ENCODE measurements at places on chromosomes 1 and 21.

DNA sequence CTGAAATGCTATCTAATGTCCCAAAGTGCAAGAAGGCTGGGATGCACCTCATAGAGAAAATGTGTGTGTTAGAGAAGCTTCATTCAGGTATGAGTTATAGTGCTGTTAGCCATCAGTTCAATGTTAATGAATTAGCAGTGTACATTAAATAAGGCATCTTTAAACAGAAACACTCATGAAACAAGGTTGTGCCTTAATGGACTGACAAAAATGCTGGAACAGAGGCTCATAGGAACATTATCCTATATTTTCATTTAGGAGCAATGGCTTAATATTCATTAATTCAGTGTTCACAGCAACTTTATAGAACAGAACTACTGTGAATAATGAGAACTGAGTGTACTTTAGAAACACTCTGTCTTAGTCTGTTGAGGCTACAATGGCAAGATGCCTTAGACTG lies 15.2 kb upstream of the FAM89A start:
- DNase-seq, result no peak

DNA sequence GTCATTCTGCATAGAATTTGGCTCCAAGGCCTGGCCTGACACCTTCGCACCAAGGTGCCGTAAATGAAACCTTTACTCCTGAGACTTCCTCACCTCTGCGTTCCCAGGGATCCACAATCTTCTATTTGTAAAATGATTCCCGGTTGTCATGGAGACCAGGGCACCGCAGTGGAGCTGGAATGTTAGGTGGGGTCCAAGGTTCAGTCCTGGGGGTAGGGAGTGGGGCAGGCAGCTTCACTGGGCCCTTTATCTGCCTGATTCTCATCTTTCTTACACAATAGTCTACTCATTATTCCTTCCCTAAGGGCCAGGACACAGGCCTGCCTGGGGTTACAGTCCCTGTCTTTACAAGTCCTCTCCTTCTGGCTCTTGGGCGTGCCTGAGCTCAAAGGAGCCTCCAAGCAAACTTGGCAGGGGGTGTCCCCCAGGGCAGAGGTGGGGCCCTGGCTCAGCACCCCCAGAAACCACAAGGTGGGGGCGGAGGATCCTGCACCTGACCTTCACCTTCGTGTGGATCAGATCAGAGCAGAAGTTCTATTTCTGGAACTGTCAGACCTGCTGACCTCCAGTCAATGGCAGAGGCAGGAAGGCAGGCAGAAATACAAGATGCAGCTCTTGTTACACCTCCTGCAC lies 51.1 kb downstream of the RIPK4 start:
- no peak for DNase-seq

DNA sequence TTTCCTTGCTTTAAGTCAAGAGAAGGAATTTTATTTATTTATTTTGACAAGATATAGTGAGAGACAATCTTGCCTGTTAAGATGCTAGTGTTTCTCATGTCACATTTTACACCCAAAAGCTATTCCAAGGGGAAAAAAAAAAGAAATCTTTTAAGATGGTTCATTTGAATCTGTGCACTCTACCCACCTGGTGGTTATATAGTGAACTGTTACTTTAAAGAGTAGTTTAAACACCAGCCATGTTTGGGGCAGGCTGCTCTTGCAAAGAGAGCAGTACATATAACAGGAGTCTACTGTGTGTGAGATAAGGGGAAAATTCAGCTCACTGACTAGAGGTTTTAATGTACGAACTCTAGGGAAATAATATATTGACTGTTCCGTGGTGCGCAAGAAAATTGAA lies 3.3 kb upstream of the ELAVL4 start:
- DNase-seq, result no peak

- no peak for DNase-seq
Observed at GRCh38 chr1:41652384-41653265, 168.1 kb upstream of the EDN2 start.

GRCh38 chr1:246582301-246583055 lies 16.2 kb downstream of the CNST start:
- DNase-seq, result no peak

DNA sequence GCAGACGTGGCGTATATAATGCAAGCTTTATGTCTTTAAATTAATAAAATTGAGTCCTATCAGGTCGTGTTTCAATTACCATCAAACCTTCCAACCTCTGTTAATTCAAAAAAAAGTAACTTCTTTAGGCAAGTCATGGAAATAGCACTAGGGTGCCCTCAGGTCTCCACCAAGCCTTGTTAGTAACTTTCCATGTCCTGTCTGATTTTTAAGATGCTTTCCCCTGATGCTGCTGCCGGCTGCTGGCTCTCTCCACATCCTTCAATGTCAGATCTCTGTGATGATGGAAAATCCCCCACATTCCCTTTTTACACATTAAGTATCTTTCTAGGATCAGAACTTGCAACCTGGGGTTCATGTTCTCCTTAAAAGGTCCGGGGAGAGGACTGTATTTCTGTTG lies 3.0 kb downstream of the ERG start:
- DNase-seq, result no peak

- DNase-seq, result peak; percentile 59
Observed at GRCh38 chr1:28091043-28091781, 2.8 kb upstream of the EYA3 start.

- no peak for DNase-seq
Observed at GRCh38 chr1:97849345-97850340, 71.2 kb downstream of the DPYD start.

- DNase-seq, result no peak
Observed at GRCh38 chr1:88462096-88462487, 222.0 kb upstream of the PKN2 start.

GRCh38 chr1:223776826-223777454 lies 64.6 kb downstream of the CAPN2 start:
- no peak for DNase-seq

DNA sequence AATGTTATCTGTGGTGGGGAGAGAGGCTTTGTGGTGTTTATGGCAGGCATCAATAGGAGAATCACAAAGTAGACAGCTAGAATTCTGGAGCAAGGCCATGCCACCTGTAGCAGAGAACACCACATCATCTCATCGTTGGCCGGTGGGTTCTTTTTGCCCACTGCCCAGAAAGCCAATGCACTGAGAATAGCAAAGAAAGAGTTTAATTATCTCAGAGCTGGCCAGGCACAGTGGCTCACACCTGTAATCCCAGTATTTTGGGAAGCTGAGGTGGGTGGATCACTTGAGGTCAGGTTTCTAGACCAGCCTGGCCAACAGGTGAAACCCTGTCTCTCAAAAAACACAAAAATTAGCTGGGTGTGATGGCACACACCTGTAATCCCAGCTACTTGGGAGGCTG lies 99.2 kb upstream of the COG2 start:
- DNase-seq, result no peak

GRCh38 chr1:230542054-230542453 lies 100.2 kb upstream of the COG2 start:
- DNase-seq, result no peak

DNA sequence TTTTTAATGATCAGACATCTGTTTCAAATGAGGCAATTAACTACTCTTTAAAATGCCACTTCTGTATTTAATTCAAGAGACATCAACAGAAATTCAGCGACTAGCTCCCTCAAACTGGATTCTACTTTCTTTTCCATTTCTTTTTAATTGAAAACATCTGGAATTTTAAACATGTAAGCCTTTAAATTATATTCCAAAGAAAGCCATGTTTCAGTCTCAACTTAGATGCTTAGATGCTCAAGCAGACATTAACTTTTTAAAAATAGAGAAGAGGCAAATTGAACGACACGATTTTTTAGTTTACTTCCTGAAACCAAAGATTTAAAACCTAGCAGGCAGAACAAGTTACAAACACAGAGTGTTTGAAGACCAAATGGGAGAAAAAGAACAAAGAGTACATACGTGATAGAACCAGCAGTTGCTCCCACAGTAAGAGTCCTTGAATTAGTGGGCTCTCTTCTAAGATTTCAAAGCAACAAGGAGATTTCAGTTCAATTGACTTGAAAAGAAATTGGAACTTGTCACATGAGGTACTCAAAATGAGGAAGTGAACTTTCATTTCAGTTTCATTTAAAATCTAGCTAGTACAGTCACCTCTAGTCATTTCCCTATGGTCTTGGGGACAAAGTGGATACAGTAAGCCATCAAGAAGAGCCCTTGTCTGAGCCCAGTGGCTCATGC lies at the start of gene CTSS:
Gene CTSS, minus strand, starts transcription at position 483 of the 681 bp plus-strand sequence. CDS start 1,015 bp downstream, outside the sequence.
- DNase-seq, result no peak

DNA sequence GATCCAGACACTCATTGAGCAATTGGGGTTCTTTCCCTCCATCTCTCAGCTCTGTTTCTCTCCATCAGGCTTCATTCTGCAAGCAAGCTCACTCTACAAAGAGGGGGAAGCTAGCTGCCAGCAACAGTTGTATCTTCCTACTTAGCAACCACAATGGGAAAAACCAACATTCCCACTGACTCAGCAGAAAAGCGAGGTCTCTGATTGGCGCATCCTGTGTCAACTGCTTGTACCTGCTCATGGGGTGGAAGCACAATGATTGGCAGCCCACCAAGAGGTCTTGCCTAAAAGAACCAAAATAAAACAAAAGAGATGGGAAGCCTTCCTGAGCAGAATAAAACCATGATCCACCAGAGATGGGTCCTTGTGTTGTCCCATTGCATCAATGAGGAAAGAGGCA lies 4.0 kb upstream of the CDA start:
- no peak for DNase-seq

GRCh38 chr21:15895142-15896106 lies 165.6 kb downstream of the USP25 start:
- no peak for DNase-seq

DNA sequence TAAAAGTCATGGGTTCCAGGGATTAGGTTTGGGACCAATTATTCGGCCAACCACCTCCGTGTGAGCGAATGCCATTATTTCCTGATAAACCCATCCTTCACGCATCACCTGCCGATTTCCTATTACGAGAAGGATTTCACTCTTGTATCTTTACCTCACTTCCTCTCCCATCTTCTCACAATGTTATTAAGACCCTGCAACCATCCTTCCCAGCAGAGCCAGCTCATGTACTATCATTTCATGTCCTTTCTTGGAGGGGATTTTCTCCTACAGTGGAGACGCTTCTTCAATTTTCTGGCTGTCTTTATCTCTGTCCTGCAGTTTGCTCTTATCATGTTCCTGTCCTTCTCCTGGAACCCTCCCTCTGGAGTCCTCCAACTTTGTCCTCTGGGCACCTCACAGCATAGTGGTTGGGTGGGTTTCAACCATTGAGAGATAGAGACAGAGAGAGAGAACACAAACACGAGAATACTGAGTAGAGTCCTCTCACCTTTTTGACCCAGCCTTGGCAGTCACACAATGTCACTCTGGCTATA lies 192.2 kb downstream of the DYRK1A start:
- no peak for DNase-seq

DNA sequence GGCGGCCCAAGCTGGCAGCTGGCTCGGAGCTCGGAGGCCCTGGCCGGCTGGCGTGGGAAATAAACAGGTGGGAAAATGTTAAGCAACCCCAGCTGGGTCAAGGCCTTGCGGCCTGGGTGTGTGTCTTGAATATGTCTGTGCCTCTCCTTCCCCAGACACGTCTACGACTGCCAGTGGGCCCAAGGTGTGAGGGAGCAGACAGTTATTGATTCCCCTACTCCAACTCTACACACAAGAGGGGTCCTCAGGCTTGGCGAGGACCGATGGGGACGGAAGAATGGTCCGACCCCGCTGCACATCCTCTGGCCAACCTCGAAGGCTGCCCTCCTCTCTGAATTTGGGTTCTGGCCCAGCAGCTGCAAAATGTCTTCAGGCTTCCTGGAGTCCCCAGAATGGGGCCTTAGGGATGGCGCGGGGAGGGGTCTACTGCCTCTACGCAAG lies 2.2 kb downstream of the IL22RA1 start:
- no peak for DNase-seq

GRCh38 chr1:204478172-204478899 lies 16.3 kb downstream of the PIK3C2B start:
- DNase-seq, result no peak

GRCh38 chr1:50332941-50333594 lies 90.2 kb downstream of the DMRTA2 start:
- DNase-seq, result no peak

- no peak for DNase-seq
Observed at GRCh38 chr1:76591963-76592362, 275.3 kb upstream of the ST6GALNAC5 start.

DNA sequence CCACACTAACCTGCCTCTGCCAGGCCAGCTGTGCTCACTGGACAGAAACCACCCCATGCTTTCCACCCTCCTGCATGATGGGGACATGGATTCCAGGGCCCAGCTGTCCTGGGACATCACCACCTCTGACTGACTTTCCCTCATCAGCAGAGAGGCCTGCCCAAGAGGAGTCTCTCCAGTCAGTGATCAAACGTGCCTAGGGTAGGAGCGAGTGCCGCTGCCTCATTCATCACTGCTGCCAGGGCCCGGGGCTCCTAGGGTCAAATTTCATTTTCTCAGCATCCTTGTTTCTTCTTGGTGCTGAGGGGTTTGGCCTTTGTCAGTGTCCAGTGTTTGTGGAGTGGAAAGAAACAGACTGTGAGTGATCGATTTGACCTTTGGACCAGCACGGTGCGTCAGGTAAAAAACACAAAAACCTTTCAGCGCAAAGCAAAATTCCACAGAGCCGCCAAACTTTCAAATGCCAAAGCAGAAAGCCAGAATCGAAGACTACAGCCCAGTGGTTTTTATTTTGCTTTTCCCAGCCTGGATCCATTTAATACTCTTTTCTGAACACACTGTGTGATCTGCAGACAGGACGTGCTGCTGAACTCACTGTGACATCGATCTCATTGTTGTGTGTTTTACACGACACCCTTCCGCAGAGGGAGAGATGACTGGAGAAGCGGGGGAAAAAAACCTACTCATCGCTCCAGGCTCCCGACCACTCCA lies 43.2 kb downstream of the CAPN8 start:
- DNase-seq, result no peak

- DNase-seq, result no peak
Observed at GRCh38 chr1:205985330-205986005, 17.7 kb downstream of the RAB7B start.

GRCh38 chr1:2174348-2175054 lies 20.1 kb downstream of the FAAP20 start:
- DNase-seq, result no peak

DNA sequence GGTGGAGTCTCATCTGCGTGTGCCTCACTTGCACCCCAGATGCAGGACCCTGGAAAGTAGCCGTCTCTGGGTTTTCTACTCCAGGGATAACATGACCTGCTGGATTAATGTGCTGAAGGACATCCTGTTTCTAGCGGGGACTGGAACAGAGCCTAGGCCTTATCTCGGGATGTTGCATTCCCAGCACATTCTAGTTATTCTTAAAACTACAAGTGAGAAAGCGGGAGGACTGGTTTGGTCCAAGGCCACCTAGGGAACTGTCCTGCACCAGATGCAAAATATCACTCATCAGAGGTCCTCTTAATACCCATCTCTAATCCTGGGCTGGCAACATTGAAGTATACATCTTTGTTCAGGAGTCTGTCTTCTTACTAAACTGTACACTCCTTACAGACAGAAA lies 179.9 kb downstream of the ZC3H11B start:
- DNase-seq, result no peak

DNA sequence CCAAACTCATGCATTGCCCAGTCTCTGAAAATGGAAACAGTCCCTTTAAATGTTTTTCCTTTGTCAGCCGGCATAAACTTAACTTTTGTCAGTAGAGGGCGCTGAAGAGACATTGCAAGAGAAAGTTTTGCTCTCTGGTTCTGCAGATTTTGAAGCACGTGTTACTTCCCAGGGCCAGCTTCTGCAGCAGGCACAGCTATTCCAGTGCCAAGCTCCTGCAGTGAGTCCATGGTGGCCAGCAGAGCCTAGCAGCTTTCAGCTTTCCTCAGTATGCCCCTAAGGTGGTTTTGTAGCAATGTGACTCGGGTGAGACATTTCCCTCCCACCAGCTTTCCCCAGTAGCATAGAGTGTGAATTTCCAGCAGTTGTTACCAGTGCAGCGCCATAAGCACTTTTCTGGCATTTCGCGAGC lies 2.6 kb upstream of the IFI44L start:
- peak; percentile 25 for DNase-seq
